Activated CD4-positive, CD25-positive, alpha-beta regulatory T cell treated with anti-CD3 and anti-CD28 coated beads, Interleukin-2, amount 50 U/mL, for 16 hours (primary cell): ENCODE measurements at places on chromosomes 12 and 14.

DNA sequence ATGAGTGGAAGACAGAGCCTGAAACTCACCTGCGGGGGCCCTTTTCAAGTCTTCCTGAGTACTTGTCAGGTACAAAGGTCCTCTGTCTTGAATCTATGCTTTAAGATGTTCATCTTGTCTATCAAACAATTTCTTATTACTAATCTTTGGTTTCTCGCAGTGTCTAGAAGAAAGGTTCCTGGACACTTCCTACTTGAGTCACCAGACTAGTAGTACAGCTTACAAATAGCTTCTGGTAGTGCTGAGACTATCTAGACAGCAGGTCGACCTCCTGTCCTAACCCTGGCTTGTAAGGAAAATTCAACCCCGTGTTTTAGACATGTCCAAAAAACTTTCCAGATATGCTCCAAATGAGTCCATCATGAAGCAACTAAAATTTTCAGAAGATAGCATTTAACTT lies 11.2 kb upstream of the ARID2 start:
- DNase-seq, result no peak

DNA sequence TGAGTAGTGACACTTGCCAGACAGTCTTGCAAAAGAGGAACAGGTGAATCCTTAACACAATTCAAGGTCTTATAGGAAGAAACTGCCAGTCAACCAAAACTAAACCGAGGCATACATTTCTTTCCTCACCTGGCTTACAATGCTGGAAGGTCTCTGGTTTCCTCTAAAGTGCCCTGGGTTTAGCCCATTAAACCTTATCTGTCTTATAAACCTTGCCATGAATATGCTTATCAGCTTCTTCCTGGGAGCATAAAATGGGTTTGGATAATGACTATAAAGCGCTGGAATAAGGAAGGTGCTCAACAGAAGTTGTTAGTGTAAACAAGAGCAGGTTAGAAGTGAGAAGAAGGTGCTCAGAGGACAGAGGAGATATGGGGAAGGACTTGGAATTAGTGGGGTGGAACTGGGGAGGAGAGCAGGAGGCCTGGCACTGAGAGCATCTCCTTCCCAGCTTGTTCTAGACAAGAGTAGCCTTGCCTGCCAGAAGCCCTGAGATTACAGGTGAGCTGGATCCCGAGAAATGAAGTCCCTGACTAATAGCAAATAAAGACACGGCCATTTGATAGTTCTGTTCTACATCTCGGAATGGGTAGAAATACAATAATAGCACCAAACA lies 14.1 kb upstream of the GPRC5A start:
- DNase-seq, result no peak

GRCh38 chr12:66345212-66345611 lies 42.9 kb downstream of the HELB start:
- no peak for DNase-seq

DNA sequence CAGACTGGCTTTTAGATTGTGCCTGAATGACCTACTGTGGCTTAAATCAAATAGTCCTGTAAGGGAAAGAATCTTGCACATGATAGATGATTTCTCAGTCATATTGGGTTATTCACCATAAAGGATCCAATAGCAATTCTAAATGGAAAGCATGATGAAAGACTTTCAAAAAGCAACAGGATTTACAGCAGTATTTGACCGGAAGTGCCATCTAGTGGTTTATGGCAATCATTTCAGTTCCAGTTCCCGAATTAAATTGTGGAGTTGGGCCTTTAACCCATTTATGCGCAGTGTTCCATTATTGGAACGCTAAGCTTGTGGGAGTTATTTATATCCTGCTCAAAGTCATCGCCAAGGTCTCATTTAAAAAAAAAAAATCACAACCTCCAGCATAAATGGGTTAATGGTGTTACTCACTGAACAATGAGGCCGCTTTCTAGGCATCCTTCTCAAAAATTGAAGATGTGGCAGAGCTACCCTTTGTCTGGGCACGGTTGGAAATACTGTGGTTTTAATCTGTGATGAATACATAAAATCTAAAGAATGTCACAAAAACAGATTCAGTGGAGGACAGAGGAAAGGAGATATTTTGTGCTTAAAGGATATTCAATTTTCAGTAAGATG lies 60.8 kb upstream of the REP15 start:
- DNase-seq, result no peak

- DNase-seq, result no peak
These were observed 8.1 kb upstream of the KRT4 start for GRCh38 chr12:52821826-52822660.

GRCh38 chr14:87179936-87180335 lies 813.0 kb downstream of the GALC start:
- no peak for DNase-seq

GRCh38 chr14:60594062-60594461 lies 55.2 kb downstream of the SIX1 start:
- DNase-seq, result no peak

DNA sequence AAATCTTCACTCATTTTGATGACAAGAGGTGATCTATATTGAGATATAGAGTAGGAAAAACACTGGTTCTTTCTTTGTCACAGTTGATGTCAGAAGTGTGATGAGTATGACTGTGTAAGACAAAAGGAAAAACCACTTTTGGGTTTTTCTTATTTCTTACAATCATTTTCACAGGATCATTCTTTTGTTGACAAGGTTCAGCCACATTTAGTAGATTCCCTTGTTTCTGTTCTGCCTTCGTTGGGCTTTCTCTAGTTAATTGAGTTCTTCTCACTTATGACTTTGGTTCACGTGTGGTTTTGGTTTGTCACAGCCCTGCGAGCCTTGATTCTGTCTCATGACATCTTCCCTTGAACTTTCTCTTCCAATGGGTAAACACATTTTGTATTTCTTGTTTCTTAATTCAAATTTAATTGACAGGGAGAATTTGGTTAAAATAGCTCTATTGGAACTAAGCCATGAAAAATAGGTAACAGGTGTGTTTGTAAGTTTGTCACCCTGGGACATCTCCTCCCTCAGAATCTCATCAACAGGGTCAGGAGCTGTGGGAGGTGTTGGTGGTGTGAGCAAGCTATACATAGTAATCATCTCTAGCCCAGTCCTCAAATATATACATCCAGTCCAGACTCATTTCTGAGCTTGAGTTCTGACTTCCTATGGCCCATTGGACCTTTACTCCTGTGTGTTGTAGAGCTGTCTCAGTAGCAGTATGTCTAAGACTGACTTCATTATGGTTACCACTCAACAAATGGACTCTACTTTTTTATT lies 255.3 kb downstream of the BMP4 start:
- no peak for DNase-seq

DNA sequence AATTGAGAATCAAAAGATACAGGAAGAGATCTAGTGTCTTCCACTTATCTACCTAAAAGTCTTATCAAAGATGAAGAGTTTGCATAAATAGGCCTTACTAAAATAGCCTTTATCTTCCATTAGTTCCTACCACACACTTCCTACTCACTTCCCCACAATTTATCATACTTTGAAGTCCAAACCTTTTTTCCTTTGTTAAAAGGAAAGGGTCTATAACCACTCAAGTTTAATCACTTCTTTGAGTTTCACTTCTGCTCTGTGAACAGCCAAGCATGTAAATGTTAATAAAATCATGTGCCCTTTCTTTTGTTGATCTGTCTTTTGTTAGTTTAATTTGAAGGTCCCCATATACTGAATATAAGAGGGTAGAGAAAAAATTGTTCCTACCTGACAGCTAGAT lies 114.5 kb downstream of the PHLDA1 start:
- DNase-seq, result no peak

DNA sequence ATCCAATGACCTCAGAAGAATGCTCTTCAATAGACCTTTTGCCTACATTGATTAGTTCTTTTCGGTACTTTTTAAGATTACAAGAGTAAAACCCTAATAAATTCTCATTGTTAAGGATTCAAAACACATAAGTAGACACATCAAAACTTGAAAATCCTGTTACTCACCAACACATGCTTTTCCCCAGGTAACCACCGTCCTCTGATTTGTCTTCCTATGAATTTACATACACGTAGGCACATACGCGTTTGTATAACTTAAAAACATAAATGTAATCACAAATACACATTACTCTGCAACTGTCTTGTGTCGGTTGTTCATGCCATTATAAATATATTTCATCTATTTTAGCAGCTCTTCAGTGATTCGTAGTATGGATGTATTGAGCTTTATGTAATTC lies 910 bp upstream of the WASHC4 start:
- DNase-seq, result no peak

DNA sequence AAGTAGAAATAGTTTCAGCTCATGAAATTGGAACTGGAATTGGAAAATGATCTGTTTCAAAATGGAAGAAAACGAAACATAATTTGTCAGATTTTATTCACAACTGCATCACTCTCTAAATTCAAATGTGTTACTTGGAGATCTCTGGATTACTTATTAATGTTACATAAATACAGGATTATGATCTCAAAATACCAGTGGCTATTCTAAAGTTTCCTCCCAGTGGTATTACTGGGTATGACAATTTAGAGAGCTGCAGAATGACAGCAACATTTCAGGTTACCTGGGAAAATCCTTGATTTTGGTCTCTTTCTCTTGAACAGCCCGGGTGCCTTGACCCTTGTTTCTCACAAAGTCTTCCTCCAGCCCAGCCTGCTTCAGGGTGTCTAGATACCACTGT lies 14.2 kb downstream of the FAM161B start:
- no peak for DNase-seq

- DNase-seq, result no peak
These were observed 233.2 kb upstream of the AMIGO2 start for GRCh38 chr12:47312808-47313426.

GRCh38 chr14:94213021-94213420 lies 38.9 kb downstream of the PPP4R4 start:
- DNase-seq, result no peak

DNA sequence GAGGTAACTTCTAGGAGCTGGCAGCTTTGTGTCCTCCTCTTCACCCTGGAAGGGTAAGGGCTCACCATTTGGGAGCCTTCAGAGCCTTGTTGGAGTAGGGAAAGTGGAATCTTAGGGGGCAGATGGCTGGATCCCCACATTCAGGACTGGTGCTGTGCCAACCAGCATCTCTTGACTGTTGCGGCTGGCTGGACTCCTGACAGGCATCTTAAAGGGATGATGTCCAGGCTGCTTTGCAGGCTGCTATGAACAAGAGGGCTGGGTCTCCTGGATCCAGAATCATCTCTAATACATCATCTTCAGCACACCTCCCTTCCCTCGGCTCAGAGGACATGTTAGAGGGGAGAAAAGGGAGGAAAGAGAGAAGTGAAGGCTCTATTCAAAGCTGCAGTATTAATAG lies 4.4 kb downstream of the CACNB3 start:
- DNase-seq, result no peak

DNA sequence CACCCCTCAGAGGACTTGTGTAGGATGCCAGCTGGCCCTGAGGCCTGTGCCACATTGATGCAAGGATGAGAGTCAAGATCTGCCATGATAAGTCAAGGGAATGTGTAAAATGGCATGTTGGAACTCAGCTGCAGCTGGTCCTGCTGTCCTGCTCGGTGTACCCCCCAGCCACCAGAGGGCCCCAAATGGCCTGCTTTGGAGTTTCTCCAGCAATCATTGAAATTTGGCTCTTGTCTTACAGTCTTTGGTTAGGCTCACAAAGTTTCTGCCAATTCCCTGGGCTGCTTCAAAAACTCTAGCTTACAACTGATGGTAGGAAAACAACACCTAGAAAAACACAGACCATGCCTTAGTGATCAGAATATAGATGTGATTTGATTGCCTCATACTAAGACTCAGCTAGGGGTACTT lies 76.8 kb downstream of the HSD17B6 start:
- DNase-seq, result no peak

GRCh38 chr12:105214148-105214547 lies 21.8 kb downstream of the APPL2 start:
- DNase-seq, result no peak
